ENCODE measurements at places on chromosomes 12 and 14.

- no peak for DNase-seq
Observed at GRCh38 chr14:38828183-38828827, 274.7 kb downstream of the SEC23A start.

DNA sequence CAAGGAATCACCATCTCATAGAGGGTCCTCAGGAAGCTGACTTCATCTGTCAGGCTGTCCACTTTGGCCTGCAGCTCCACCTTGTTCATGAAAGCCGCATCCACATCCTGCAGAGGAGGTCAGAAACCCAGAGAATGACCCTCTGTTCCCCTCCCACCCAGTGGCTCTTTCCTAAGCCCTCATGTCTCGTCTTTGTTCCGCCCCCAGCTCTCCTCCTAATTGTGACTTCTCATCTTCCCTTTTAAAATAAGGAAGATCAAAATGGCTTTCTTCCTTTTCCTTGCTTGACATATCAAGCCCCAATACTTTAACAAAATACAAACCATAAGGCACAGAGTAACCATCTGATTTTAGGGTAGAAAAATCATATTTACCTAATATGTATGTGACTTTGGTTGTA is 4.4 kb downstream of the KRT76 start:
- no peak for DNase-seq

DNA sequence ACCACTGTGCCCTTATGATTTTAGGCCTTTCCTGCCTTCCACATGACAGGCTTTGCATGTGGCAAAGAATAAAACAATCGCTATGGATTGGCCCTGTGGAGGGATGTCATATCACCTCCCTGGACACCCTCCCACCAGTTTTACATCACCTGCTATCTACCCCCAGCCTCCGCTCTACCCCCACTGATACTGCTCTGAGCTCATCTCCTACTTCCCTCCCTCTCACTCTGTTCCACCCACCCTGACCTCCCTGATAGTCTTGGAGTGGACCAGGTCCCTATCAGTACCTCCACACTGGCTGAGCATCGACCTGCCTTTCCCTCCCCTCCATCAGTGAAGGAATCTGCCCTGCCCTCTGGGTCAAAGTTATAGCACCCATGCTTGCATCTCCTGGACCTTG is 91.8 kb upstream of the FOXN3 start:
- DNase-seq, result no peak

GRCh38 chr12:92735131-92735721 is 32.4 kb downstream of the PLEKHG7 start:
- peak; percentile 33 for DNase-seq

Data from eye (tissue), 1 donor.